Stimulated activated CD8-positive, alpha-beta memory T cell treated with anti-CD3 and anti-CD28 coated beads, Interleukin-2, amount 100 ng/mL, for 1 hour (primary cell): ENCODE measurements at places on chromosomes 12 and 14.

- DNase-seq, result no peak
Measured at GRCh38 chr14:32779840-32780239, 158.8 kb upstream of the NPAS3 start.

DNA sequence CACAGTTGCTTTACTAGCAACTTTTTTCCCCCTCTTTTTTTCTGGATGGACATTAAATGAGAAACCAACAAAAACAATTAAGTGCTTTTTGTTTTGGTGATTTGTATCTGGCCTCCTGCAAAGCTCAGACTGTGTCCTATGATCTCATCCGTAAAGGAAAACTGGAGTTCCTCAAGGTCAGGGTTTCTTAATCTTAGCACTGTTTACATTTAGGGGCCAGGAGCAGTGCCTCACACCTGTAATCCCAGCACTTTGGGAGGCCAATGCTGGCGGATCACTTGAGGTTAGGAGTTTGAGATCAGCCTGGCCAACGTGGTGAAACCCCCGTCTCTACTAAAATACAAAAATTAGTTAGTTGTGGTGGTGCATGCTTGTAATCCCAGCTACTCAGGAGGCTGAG lies 28.0 kb downstream of the ENTPD5 start:
- DNase-seq, result no peak

DNA sequence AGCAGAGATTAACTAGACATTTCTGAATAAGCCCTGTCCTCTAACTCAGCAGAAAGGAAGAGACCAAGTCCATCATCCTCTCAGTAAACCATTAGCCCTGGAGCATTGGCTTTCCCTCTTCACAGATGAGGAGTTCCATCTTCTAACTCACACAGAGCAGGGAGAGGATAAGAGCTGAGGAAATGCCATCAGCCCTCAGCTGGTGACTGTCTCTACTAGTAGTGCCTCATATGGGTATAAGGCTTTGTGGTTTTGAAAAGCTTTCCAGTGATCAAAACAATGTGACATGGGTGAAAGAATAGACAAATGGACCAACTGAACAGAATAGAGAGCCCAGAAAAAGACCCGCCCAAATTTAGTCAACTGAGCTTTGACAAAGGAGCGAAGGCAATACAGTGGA lies 197.2 kb upstream of the NUDT4 start:
- no peak for DNase-seq

DNA sequence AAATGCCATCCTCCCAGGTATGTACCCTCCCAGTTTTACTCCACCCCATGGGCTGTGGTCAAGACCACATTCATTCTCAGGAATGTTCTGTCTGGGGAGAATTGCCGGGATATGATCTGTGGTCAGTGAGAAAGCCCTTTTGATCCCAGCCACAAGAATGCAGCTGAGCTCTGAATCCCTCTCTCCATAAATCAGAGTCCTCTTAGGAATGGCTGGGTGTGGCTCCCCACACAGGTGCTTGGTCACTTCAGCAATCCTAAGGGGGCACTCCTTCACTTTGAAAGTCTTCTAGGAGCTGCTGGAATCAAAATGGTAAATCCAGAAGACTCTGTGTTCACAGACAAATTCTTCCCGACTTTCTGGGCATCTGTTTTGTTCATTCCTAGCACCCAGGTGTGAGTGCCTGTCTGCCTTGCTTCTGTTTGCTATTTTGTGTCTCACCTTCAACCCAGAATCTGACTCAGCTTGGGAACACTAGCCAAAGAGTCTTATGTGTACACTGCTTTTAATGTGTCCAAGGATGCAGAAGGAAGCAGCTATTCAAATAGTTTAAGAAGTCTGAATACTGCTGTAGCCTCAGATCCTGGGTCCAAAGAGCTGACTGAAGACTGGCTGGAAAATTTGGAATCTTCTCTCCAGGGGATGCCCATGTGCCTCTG lies 144.6 kb upstream of the CDKN3 start:
- no peak for DNase-seq

DNA sequence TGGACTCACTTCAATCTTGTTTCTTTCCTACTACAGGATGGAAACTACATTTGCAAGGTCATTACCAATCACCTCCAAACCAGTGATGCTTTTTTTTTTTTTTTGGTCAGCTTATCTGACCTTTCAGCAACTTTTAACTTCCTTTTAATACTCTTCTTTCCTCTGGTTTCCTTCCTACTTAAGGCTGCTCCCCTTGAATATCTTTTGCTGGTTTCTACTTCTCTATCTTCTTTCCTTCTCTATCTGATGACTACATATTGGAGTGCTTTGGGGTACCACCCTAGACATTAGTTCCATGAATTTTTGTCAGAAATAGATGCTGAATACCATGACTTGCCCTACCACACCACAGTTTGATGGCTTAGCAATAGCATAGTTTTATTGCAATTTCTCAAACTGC lies 197.7 kb upstream of the DDHD1 start:
- DNase-seq, result no peak

- no peak for DNase-seq
Measured at GRCh38 chr14:97975216-97975615, 1178.0 kb downstream of the VRK1 start.

GRCh38 chr12:55762646-55763045 lies 19.7 kb downstream of the GDF11 start:
- DNase-seq, result no peak

DNA sequence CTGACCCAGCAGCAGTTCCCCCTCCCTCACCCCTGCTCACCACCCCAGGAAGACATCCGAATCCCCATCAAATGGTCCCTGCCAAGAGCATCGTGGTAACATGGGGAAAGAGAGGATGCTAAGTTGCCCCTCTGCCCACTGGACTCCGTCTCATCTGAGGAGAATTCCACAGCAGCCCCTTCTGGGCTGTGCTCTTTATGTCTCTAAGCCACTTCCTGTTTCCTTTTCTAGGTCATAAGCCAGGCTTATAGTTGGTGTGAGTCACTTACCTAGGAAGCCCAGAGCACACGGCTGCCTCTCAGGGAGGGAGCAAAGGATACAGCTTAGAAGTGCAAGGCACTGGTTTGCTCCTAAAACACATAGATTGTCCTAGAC lies 76.0 kb downstream of the VCPKMT start:
- no peak for DNase-seq

GRCh38 chr14:71780075-71780474 lies 152.2 kb upstream of the RGS6 start:
- no peak for DNase-seq

GRCh38 chr12:23049180-23049579 lies 424.2 kb downstream of the ETNK1 start:
- no peak for DNase-seq

- no peak for DNase-seq
Measured at GRCh38 chr12:14994610-14995009, 21.8 kb downstream of the PDE6H start.

- DNase-seq, result no peak
Measured at GRCh38 chr12:56677680-56678079, 10.4 kb downstream of the PTGES3 start.

DNA sequence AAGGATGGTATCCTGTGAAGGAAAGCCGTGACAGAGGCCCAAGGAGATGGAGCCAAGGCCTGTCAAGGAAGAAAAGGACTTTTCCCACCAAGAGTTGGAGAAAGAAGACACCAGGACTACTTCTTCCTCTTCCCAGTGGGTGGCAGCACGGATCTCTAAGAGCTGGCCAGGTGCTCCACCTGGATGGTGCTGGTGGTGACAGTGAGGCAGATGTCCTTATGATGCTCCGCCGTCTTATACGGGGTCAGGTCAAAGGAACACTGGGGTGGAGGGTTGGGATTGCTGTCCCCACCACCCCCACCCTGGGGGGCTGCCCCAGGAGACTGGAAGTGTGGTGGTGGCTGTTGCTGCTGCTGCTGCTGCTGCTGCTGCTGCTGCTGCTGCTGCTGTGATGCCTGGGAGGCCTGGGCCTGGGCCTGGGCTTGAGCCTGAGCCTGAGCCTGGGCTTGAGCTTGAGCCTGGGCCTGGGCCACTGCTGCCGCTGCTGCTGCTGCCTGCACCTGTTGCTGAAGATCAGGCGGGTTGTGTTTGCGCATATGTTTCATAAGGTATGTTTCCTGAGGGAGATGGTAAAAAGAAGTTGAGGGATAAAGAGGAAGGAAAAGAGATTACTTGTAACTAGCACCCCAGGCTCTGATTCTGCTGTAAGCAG lies 4.8 kb upstream of the ING4 start:
- DNase-seq, result no peak

- DNase-seq, result no peak
Measured at GRCh38 chr14:20413744-20414082, 412 bp upstream of the TEP1 start.

GRCh38 chr12:85280984-85281630 lies 1.1 kb downstream of the ALX1 start:
- DNase-seq, result no peak

DNA sequence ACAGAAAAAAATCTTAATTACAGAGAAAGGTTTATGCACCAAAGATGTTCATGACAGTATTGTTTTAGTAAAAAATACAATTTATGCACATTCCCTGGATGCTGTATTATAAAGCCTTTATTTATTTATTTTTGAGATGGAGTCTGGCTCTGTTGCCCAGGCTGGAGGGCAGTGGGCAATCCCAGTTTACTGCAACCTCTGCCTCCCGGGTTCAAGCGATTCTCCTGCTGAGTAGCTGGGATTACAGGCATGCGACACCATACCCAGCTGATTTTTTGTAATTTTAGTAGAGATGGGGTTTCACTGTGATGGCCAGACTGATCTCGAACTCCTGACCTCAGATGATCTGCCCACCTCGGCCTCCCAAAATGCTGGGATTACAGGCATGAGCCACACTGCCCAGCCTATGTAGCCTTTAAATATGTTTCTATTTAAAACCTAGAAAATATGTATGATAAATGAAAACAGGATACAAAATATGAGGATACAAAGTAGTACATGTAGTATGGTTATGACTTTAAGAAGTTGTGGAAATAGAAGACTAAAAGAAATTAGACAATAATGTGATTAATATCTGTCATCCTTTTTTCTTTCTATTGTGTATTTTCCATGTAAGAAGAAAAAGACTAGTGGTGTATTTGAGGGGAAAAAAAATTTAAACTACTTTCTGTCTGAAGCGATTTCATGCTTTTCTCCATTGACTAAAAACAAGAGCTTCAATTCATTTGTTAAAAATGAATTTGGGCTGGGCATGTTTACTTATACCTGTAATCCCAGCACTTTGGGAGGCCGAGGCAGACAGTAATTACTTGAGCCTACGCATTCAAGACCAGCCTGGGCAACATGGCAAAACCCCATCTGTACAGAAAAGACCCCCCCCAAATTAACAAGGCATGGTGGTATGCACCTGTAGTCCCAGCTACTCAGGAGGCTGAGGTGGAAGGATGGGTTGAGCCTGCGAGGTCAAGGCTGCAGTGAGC lies 13.1 kb downstream of the ATF1 start:
- no peak for DNase-seq

DNA sequence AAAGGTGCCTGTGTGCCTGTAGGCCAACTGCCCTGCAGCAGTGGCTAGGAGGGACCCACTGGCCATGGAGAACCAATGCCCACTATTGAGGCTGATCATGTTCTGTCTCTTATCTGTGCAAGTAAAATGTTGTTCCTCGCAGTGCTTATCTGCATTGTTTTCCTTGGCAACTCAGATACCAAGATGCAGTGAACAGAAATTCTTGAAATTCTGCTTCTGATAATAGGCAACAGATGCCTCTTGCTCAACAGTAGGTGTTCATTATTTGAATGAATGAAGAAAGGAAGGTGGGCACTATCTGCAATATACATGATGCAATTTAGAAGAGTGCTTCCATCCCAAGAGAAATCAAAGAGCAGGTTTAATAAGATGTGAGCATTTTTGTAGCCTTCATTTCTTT lies 232.2 kb downstream of the NUAK1 start:
- DNase-seq, result no peak

GRCh38 chr12:82645414-82645813 lies 41.3 kb upstream of the TMTC2 start:
- no peak for DNase-seq

DNA sequence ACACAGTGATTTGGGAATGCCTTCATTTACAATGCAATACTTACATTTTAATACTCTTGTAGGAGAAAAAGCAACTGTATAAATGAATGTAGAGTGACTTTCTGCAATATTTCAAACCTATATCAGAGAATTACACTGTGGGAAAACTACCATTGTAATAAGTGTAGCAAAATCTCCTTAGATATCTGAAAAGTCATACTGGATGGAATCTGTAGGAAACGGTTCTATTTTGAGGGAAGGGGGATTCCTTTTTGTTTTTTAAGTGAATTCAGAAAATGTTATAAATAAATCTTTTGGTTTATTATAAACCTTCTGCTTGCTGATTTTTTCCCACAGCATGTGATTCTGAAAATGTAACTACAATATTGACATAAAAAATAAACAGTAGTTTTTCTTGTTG lies 23.0 kb downstream of the ZNF891 start:
- DNase-seq, result no peak

GRCh38 chr12:115001571-115002180 lies 317.7 kb upstream of the TBX3 start:
- DNase-seq, result no peak

GRCh38 chr12:65879878-65880277 lies 55.6 kb downstream of the HMGA2 start:
- no peak for DNase-seq

GRCh38 chr14:36477266-36477665 lies 42.8 kb downstream of the NKX2-1 start:
- no peak for DNase-seq

DNA sequence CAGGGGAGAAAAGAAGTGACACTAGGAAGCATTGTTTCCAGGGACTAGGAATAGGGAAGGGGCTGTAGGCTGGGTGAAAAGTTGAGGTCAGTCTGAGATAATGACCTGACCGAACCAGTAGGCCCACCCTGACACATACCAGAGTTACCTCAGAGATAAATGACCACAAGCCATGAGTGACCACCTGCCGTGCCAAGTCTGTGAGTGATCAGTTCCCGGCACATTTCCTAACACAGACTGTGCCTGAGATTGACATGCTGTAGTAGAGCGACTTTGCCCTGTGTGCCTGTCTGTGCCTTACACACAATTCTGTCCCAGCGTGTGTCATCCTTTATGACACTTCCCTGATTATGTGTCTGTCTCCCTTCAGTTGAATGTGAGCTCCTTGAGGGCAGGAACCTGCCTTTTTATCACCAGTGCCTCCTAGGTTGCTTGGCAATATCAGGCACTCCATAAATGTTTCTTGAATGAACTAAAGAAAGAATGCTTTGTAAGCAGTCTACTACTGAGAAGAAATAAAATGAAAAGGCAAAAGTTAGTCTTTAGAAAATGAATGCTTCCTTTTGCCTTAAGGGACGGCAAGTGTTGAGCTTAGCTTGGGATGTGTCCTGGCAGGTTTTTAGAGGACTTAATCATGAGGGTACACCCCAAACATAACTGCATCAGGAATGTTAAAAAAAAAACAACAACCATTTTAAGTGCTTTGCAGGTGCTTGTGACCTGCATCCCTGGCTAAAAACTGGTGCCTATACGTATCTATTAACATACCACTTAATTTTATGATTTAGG lies 9.6 kb upstream of the SSPN start:
- DNase-seq, result no peak

- DNase-seq, result no peak
Measured at GRCh38 chr12:70774055-70774454, 136.8 kb upstream of the PTPRB start.

DNA sequence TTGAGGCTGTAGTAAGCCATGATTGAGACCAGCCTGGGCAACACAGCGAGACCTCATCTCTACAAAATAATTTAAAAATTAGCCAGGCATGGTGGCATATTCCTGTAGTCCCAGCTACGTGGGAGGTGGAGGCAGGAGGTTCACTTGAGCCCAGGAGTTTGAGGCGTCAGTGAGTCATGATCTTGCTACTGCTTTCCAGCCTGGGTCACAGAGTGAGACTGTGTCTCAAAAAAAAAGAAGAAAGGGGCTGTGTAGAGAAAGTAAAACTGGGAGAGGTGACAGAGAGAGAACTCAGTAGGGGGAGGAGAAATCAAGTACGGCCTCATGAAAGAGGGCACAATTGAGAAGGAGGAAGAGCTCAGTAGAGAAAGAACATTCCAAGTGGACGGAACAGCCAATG lies 12.4 kb downstream of the TECPR2 start:
- no peak for DNase-seq
